DMS79 treated with DMSO at 0.1 percent for 48 hours (cell line): ENCODE measurements at places on chromosomes 11 and 22.
A peak's percentile ranks its signal among the peaks of the same experiment; 100 is the strongest.

DNA sequence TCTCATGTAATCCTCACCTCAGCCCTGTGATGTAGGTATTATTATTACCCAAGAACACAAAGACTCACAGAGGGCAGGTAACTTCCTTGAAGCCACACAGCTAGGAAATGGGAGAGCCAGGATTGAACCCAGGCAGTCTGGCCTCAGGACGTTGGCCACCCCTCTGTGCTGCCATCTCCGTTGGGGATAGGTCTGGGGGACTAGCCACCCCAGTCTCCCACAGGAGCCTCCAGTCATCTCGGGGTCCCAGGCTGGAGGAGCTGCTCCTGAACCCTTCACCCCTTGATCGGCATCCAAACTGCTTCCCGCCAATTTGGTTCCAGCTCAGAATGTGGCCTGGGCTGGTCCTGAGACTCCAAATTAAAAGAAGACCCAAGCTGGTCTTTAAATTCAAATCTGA is 10.4 kb upstream of the TCF20 start:
- DNase-seq = no peak

GRCh38 chr11:86676533-86677154 is 4.2 kb upstream of the ME3 start:
- DNase-seq = no peak

DNA sequence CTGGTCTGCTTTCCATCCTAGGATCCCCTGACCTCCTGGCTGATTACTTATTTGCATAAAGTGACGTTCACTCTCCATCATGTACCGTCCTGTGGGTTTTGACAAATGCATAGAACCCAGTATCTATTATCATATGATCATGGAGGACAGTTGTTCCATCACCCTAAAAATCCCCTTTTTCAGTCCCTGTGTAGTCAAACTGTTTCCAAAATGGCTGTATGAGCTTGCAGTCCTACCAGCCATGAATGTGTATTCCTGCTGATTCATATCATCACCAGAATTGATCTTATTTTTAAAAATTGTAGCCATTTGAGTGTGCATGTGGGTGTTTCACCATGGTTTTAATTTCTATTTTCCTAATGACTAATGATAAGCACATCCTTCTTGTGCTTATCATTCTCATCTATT is 108.8 kb downstream of the MPPED1 start:
- DNase-seq = no peak

DNA sequence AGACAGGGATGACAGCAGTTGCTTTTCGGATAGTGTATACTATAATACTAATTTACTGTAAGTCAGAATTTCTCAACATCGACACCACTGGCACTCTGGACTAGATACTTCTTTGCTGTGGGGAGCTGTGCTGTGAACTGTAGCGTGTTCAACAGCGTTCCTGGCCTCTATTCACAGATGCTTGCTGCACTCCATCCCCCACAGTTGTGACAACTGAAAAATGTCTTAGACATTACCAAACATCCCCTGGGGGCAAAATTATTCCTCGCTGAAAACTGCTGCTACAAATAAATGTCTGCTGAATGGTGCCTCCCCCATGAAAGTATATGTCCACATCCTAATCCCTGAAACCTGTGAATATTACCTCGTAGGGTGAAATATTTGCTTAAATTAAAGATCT is 7.5 kb upstream of the SLC15A3 start:
- DNase-seq = no peak

GRCh38 chr11:69666752-69667536 is 8.2 kb downstream of the LTO1 start:
- DNase-seq = no peak

DNA sequence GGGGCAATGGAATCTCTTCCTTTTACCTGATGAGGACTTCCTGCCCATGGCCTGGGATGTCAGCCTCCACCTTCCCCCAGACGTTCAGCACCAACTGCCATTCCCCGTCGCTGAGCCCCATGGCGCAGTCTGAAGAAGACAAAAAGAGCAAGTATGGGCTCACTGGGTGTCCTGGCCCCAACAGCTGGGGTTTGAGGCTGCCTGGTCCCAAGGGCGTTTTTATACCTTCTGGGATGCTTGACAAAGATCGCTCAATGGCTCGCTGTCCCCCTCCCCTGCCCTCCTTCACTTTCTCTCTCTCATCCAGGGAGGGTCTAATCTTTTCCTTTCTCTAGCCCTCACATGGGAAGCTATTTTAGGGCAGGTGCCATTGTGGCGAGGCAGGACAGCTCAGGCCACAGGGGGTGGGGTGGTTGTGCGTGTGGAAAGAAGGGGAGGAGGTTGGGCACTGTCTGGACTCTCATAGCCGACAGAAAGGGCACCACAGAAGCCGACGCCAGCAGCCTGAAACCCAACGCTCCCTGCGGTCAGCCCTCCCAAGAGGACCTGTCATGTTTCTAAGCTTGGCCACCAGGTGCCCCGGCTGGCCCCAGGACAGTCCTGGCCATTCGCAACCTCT is at the start of gene MB:
Gene MB, minus strand, starts transcription at position 193 of the 619 bp plus-strand sequence. Its CDS starts 72 bp downstream, at position 121.
- DNase-seq = no peak

- no peak for DNase-seq
These were observed 55.1 kb downstream of the BCR start for GRCh38 chr22:23235425-23235824.

GRCh38 chr11:126716456-126717083 is 284.0 kb downstream of the KIRREL3 start:
- peak; percentile 21 for DNase-seq

DNA sequence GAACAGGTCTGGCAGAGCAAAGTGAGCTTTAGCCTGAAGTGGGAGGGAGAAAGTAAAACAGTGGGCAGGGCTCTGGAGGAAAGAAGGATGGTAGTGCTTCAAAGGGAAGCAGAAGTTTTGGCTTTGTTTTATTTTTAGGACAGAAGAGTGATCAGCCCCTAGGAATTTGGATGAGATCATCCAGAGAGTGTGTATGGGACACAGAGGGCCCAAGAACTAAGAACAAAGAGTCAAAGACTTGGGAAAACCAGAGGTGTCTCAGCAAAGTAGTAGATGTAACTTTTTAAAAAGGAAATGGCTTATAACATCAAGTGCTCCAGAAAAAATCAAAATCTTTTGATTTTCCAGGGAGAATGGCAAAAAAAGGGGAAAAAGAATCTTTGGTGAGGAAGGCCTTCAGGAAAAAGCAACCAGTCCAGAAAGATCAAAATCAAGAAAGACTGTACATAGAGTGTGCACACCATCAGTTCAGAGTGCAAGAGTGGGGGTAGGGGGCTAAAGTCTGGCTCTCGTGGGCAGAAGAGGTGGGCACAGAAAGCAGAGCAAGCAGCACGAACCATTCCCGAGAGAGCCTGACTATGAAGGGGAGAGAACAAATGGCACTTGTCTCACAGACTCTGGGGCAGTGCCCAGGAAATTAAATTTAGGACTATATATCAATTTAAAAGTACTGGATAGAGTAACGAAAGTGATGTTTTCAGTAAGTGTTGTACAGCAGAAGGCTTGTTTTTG is 30.0 kb downstream of the MAPK1 start:
- no peak for DNase-seq

DNA sequence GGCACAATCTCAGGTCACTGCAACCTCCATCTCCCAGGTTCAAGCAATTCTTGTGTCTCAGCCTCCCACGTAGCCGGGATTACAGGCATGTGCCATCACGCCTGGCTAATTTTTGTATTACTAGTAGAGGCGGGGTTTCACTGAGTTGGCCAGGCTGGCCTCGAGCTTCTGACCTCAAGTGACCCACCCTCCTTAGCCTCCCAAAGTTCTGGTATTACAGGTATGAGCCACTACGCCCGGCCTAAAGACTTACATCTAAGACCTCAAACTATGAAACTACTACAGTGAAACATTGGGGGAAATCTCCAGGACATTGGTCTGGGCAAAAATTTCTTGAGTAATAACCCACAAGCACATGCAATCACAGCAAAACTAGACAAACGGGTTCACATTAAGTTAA is 13.8 kb upstream of the FAM181B start:
- DNase-seq = no peak

- DNase-seq = no peak
These were observed 320.5 kb downstream of the AASDHPPT start for GRCh38 chr11:106397787-106398501.

DNA sequence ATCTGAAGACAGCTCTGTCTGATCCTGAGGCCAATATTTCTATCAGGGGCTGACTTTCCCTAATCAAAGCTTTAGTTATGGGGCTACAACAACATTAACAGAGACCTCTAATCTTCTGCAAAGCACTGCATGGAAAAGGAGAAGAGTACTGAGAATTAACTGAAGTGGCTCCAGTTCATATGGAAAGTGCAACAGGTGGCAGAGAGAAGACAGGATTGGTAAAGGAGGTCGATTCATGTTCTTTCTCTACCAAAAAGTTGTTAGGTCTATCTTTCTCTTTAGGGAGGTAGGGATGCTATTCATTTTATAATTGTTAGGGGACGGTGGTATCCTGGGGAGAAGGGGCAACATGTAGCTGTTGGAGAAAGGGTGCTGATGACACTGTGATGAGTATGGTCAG is 232.7 kb upstream of the NARS2 start:
- DNase-seq = no peak

GRCh38 chr11:8192016-8192895 is 23.4 kb upstream of the RIC3 start:
- DNase-seq = peak; percentile 67

GRCh38 chr11:12377106-12377823 is at the start of gene PARVA:
PARVA (plus strand) TSS chr11:12377571; CDS start chr11:12377648, 77 bp downstream.
- no peak for DNase-seq

GRCh38 chr11:24509114-24509513 is 12.3 kb downstream of the LUZP2 start:
- no peak for DNase-seq

GRCh38 chr11:57792870-57793269 is 31.3 kb downstream of the CTNND1 start:
- no peak for DNase-seq

GRCh38 chr11:130426837-130427341 is 1.5 kb downstream of the ADAMTS8 start:
- DNase-seq = peak; percentile 67

GRCh38 chr11:26575946-26576345 is 3.9 kb upstream of the MUC15 start:
- DNase-seq = peak; percentile 4

DNA sequence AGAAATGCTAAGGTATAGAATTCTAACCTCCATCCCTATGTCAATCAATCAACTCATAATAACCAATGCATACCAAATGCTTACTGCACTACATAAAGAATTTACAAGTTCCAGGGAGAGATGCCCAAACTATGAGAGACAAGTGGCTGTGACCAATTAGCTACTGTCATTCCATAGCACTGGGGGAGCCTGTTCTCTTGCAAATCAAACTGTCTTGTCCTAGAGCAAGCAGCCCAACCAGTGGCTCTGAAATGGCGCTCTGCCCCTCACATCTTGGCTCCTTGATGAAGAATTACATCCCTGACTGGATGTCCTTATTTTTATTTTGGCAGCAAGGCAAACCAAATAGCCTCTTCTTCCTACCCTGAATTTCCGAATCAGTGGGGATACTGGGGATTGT is 272.4 kb upstream of the SYN3 start:
- DNase-seq = no peak

DNA sequence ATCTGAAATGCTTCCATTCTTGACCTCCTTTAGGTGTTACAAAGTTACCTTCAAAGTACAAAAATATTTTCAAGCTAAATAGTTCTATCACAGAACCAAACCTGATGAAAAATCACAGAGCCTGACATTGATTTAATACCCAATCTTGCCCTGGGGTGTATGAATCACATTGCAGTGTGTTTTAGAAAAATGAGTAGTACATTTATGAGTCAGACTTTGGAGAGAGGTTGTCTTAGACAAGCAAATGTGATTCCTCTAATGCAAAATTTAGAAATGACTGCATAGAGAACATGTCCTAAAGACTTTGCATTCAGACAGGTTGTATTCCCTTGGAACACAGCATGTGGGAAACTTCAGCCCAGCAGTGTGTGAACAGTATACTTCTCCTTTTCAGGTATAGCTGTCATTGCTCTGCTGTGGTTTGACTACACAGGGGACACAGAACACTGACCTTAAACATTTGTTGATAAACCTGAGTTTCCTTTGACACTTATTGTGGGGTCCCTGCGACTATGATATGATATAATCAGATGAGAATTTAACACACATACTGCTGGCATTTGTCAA is 972.1 kb downstream of the JRKL start:
- DNase-seq = no peak
